ENCODE measurements at places on chromosomes 3 and 15.

DNA sequence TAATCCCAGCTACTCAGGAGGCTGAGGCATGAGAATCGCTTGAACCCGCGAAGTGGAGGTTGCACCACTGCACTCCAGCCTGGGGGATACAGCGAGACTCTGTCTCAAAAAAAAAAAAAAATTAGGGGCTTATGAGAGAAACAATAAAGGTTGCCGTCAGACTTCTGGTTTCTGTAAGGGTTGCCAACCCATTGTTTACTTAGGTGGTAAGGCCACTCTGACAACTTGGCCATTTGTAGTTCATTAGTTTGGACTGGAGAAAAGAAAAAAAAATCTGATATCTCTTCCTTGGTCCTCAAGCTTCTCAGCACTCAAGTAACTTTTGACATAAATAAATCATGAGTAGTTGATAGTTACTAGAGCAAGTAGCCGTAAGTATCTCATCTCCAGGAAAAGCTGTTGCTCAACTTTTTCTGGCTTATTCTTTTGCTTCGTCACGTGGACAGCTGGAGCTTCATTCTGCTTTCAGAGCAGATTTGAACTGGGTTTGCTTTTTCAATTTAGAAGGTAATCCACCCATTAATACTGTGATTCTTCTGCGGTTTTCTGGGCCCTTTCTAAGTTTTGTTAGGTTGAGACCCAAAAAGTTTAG, 9.4 kb downstream of the SNX1 start:
- no peak for DNase-seq

DNA sequence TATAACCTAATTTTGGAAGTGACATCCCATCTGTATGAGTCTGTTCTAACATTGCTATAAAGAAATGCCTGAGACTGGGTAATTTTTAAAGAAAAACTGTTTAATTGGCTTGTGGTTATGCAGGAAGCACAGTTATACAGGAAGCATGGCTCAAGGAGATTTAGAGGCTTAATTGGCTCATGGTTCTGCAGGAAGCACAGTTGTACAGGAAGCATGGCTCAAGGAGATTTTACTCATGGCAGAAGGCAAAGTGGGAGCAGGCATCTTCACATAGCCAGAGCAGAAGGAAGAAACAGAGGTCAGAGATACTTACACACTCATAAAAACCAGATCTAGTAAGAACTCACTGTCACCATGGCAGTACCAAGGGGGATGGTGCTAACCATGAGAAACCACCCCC, 193.1 kb upstream of the ADAMTS9 start:
- DNase-seq, result no peak

GRCh38 chr3:143848704-143849103, 436 bp upstream of the SLC9A9 start:
- no peak for DNase-seq

DNA sequence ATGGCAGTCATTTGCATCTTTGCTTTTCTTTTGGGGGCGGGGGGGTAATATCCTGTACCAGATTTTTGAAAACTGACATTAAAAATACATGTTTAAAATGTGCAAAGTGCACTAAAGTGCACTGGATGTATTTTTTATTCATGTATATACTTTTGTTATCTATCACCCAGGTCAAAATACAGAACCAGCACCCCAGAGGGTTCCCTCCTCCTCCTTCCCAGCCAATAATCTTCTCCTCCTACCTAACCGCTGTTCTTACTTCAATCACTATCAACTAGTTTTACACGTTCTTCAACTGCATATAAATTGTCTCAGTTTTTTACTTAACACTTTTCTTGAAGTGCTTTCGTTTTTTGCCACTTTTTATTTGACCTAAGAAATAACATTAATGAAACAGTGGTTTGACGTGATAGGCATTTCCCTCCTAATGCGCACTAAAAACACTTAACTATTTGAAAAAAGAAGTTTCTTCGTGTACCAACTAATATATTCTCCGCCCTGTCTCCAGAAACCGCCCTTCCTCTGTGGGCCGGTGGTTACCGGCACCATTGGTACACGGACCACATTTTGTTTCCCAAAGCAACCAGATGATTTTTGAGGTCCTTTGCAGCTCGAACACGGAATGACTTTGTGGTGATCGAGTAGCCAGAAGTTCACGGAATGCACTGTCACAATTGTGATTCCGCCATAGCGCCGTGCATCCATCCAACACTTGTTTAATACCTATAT, 836 bp upstream of the AKAP13 start:
- DNase-seq, result peak; percentile 12

GRCh38 chr3:134002306-134002705, 27.4 kb downstream of the SLCO2A1 start:
- no peak for DNase-seq

GRCh38 chr15:76337059-76337695, 604 bp downstream of the ISL2 start:
- DNase-seq, result no peak

- no peak for DNase-seq
These were observed 556.9 kb downstream of the IGSF11 start for GRCh38 chr3:118477768-118478167.

DNA sequence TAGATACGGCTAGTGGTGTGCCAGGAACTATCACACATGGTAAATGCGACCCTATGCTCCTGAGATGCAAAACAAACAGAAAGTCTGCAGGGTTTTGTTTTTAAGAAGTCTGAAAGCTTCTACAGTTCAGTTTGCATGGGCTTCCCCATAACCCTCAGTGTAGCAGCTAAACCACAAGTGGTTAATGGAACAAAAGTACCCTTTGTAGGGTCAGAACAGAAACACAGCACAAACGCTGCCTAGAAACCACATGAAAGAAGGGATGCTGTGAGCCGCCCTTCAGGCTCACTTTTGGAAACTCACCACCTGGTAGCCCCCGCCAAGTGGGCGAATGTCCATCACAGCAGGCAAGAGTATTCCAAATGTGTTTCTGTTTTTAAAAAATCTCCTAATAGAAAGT, 46.2 kb downstream of the CTDSPL start:
- DNase-seq, result no peak

DNA sequence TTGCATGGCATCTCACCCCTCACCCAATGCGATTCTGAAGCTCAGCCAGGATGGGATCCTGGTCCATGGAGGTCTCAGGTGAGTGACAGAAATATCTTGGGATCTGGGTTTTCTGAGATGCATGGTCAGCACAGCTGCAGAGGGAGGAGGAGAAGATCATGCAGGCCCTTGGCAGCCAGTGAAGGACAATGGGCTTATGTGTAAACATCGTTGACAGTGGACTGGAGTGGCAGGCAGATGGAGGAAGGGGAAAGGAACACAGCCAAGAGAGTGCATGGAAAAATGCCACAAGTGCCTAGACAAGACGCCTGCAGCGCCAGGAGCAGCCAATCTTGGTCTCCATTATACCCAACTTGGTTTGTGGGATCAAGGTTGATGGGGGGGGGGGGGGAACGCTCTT, 347.9 kb downstream of the MCTP2 start:
- DNase-seq, result no peak

DNA sequence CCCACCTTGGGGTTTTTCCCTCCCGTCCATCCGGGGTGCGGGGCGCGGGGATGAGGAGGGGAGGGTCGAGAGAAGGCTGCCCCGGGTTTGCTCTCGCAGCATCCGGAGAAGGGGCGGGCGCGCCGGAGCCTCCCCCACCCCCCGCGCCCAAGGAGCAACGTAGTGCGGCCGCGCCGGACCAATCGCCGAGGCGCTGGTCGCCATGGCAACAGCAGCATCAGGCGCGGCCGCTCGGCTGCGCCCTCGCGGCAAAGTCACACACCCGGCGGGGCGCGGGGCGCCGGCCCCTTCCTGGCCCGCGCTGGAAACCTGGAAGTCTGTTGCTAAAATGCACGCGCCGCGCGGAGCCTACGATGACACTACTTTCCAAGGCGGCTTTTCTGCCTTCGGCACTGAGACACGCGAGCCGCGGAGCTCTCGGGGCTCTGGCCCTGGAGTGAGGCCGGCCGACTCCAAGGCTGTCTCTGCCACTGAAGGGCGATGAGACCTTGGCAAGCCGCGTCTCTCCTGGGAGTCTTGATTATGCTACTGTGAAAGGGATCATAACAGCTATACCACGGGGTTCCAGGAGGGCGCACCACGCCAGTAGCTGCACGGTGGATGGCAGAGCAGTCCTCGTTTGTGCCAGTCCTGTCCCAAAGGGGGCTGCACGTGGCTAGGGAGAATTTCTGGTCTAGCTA, at the start of gene IQSEC1:
Gene IQSEC1, minus strand, starts transcription at position 104 of the 680 bp plus-strand sequence. CDS start 415 bp downstream, outside the sequence.
- peak; percentile 48 for DNase-seq

DNA sequence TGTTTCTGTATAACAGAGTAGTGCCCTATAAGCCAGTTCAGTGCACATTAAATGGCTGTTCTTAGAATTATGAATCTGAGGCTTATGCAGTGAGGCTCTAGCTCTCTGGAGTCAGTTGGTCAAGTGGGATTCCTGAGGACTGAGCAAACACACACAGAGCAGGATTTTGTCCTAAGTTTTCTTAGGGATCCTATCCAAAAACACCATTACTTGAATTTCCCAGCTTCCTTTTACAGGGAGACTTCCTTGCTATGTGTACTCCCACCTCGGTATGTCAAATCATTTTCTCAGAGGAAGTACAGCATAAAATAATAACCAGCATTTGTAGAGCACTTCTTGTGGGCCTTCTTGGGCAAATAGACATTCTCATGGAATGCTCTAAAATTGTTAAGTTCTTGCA, 63.1 kb upstream of the GOLGA6B start:
- no peak for DNase-seq

GRCh38 chr3:119015942-119016341, 18.7 kb downstream of the IGSF11 start:
- no peak for DNase-seq

DNA sequence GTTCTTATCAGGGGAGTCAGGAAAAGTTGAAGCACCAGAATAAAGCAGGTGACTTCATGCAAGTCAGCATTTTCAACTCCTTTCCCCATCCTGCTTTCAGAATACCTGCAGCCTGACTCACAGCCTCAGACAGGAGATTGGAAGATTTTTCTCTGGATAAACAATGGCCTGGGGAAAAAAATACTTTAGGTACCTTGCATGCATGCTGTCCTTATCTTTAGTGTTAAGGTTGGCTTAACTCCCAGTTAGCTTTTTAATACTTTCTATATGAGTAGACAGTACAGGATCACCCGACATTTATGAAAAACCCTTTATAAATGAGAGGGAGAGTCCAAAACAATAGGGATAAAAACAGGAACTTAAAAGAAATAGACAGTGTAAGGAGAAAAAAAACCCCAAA, 53.6 kb downstream of the PAK2 start:
- DNase-seq, result no peak

- DNase-seq, result no peak
These were observed 260.1 kb upstream of the RASGRP1 start for GRCh38 chr15:38824719-38825118.

DNA sequence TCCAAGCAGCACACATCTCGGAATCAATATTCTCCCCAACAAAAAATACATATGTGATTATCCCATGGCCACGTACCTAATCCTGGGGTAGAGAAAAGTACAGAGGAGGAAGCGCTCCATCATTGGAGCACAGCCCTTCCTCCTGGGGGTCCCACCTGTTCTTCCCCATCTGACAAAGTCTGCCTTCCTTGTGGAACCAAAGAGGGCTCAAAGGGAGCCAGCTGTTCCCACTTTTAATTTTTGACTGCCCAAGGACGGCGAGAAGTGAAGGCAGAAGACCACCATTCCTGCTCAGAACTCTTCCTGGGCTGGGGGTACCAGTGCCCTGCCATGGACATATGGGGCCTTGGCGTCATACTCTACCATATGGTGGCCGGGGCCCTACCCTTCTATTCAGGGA, 14.1 kb upstream of the FANCD2 start:
- no peak for DNase-seq

DNA sequence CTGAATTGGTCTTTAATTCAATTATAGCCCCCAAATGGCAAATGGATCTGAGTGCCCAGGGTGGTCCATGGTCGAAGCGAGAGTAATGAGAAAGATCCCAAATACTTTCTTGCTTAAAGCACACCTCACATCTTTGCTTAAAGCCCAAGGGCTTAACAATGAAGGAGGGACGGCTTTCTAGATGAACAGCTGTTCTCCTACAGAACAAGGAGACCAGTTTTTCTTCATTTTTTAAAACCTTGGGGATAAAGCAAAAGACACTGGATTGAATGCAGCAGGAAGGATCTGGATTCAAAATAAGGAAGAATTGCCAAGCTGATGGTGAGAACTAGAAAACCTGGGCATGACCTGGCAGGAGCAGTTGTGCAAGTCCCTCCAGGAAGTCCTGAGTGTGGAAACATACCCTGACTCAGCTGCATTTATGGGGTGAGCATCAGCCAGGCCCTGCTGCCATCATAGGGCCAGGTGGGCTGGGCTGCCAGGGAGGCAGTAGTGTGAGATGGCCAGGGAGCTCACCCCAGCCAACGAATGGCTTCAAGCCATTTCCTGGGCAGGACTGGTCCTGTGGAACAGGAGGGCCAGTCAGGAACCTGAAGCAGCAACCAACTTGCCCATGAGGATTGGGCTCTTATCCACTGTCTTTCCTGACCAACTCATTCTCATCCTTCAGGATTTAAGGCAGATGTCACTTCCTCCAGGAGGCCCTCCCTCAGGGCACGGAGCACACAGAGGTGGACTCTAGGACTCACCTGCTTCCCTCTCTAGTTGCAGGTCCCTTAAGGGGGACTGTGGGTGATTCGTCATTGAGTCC, 18.4 kb upstream of the RHCG start:
- no peak for DNase-seq

DNA sequence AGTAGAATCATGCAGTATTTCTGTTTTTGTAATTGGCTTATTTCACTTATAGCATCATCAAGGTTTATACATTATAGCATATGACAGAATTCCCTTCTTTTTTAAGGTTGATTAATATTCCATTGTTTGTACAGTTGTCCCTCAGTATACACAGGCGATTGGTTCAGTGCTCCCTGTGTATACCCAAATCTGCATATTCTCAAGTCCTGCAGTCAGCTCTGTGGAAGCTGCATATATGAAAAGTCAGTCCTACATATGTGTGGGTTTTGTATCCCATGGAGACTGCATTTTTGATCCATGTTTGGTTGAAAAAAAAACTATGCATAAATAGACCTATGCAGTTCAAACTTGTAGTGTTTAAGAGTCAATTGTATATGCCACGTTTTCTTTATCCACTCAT, 127.7 kb downstream of the ISL2 start:
- DNase-seq, result no peak

GRCh38 chr3:58351920-58352319, 19.2 kb downstream of the PXK start:
- no peak for DNase-seq

- no peak for DNase-seq
These were observed 9.9 kb upstream of the PXK start for GRCh38 chr3:58322793-58323192.

- no peak for DNase-seq
These were observed 61.5 kb downstream of the HOMER2 start for GRCh38 chr15:82890995-82891390.

Data from stimulated activated CD8-positive, alpha-beta memory T cell treated with anti-CD3 and anti-CD28 coated beads, Interleukin-7, amount 100 ng/mL, for 1 hour (primary cell).